ENCODE measurements at places on chromosomes 6 and 20.

GRCh38 chr6:106885679-106886078 lies 88.8 kb downstream of the CD24 start:
- no peak for DNase-seq

DNA sequence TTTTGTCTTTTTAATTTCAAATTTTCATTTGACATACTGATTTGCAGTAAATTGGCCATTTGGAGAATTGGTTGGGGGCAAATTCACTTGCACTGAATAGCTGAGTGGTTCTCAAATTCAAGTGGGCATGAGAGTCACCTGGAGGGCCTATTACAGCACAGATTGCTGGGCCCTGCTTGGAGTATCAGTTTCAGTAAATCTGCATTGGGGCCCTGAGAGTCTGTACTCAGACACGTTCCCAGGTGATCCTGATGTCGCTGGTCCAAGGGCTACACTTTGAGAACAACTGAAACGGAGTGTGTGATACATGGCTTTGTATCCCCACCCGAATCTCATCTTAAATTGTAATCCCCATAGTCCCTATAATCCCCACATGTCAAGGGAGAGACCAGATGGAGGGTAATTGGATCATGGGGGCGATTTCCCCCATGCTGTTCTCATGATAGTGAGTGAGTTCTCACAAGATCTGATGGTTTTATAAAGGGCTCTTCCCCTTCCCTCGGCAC lies 115.9 kb downstream of the KLHL32 start:
- DNase-seq: no peak

DNA sequence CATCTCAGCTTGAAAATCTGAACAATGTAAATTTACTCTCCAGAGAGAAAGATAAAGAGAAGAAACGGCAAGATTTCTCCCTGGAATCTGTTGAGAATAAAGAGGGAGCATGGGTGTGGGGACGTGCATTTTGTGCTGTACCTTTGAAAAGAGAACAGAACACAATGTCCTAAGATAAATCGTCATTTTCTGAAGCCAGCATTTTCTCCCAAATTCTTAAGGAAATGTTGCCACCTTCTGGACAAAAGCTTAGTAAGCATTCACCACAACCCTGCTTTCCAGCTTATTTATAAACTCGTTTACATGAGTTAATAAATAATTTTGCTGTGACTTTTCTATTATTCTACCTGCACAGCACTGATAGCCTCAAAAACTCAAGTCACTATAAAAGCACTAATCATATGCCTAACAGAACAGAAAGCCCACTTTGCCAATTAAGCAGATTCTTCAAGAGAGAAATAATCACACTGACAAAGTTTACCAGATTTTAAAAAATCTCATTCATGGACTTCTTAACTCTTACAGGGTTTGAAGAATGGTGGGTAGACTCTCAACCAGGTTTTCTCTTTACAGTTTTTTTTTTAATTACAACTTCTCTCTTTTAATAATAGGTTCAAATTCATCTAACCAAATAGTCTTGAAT lies 155.8 kb downstream of the MBOAT1 start:
- DNase-seq: no peak

DNA sequence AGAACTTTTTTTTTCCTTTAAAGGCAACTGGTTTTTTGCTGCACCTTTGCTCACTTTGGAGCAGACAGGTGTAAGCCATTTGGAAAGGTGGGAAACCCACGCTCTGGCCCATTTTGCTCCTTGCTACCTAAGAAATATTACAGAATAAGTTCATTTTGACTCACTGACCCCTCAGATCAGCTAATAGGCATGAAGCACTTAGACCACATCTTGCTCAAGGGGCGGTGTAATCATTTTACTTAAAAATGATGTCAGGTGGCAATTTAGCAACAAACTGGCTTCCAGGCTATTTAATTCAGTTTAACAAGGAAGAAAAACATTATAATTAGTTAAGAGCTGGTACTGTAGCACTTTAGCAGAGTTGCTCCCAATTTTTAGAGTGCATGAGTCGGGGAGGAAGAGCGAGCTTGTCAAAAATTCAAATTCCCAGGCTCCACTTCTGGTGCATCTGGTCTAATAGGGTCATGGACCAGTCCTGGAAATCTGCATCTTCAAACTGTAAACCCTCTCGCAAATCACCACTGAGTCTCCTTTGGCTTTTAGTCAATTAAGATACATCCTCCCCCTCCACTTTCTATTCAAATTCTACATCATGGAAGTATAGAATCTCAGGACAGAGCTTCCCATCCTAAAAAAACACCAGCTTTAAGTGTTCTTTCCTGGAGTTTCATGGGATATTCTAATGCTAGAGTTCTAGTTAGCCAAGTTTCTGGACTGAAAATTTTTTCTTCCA lies 38.2 kb downstream of the JAG1 start:
- DNase-seq: no peak

DNA sequence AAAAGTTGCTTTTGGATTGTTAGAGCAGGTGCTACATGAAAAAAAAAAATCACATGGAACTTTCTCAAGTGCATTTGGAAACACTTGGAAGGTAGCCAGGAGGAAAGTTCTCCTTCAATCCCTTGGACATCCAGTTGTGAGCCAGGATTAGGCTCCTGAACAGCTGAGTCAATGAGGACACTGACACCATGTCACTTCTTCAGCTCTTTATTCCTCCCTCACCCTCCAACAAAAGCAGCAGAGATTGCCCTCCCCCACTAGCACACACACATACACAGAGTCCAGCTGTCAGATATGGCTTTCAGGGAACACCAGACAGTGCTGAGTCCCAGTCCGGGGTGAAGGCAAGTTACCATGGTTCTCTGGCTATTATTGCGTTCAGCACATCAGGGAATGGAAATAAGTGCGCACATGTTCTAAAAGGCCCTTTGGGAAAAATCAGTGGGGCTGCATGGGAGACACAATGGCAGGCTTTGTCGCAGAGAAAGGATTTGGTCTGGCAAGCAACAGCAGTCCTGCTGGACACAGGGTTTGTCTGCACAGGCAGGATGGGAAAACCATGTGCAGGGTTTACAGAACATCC lies 124.7 kb upstream of the MARCKS start:
- DNase-seq: no peak

DNA sequence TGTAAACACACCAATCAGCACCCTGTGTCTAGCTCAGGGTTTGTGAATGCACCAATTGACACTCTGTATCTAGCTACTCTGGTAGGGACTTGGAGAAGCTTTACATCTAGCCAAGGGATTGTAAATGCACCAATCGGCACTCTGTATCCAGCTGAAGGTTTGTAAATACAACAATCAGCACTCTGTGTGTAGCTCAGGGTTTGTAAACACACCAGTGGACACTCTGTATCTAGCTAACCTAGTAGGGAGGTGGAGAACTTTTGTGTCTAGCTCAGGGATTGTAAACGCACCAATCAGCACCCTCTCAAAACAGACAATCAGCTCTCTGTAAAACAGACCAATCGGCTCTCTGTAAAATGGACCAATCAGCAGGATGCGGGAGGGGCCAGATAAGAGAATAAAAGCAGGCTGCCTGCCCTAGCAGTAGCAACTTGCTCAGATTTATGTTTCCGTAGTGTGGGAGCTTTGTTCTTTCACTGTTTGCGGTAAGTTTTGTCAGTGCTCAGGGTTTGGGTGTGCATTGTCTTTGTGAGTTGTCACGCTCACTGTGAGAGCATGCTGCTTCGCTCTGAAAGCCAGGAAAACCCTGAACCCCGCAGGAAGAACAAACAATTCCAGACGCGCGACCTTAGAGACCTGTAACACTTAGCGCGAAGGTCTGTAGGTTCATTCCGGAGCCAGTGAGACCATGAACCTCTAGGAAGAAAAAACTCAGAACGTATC lies 37.0 kb downstream of the RIOK1 start:
- DNase-seq: no peak

GRCh38 chr6:127791779-127792528 lies 108.9 kb downstream of the THEMIS start:
- DNase-seq: no peak

DNA sequence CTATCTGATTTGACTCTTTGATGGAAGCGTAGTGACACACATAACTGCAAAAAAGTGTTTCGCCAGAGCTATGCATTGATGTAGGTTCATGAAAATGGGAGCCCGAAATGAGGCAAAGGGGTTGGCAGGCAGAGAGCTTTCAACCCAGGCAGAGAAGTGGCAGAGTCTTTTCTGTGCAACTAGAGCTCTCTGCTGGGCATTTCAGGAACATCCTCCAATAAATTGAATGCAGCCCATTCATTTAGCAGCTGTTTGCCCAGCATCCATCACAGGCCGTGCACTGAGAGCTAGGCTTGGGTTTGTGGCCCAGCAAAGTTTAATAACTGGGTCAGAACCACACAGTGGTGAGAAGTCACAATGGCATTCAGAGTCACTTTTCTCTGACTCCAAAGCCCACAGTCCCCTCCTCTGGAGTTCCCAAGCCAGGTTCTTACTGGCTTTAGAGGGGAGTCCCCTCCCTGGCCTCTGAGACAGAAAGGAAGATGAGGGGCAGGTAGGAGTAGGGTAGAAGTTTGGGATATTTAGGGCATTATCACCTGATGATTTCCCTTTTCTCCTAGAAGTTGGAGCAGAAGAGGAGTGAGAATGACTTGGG lies 31.8 kb upstream of the ELMO2 start:
- DNase-seq: no peak

- DNase-seq: no peak
Observed at GRCh38 chr6:46325561-46326530, 155.1 kb upstream of the ENPP5 start.

DNA sequence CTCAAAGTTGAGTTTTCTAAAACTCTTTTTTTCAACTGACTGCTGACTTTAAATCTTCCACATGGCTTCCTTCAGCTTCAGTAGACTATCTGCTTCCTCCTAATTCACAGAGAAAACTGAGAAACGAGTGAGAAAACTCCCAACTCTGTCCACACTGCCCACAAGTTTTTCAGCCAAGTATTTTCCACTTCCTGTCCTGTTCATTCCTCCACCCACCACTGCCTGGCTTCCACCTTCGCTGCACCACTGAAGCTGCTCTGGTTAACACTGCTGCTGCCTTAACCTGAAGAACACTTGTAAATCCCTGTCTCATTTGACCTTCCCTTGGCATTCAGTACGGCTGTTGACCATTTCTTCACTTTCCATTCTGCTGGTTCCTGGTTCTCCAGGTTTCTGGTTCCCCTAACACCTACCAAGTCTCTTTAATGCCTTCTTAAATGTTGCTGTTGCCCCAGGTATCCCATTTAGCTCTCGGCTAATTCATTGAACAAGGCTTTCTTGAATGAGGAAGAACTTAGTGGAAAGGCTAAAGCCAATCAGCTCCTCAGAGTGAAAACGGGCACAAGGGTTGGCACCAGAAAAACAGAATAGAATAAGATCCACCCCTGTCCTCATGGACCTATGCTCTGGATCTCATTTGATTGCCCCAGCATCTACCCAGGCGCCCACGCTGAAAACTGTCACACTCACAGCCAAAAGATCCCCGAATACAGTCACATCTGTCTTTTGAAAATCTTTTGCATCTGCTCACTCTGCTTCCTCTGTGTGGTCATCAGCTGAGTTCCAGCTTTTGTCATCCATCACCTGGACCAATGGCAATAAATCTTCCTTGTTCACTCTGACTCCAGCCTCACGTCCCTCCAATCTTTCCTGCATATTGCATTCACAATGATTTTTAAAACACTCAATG lies 104.4 kb upstream of the TAB2 start:
- no peak for DNase-seq

GRCh38 chr20:62353289-62354030 lies 13.7 kb downstream of the LAMA5 start:
- no peak for DNase-seq

- no peak for DNase-seq
Observed at GRCh38 chr6:24761193-24761835, 13.4 kb upstream of the GMNN start.

DNA sequence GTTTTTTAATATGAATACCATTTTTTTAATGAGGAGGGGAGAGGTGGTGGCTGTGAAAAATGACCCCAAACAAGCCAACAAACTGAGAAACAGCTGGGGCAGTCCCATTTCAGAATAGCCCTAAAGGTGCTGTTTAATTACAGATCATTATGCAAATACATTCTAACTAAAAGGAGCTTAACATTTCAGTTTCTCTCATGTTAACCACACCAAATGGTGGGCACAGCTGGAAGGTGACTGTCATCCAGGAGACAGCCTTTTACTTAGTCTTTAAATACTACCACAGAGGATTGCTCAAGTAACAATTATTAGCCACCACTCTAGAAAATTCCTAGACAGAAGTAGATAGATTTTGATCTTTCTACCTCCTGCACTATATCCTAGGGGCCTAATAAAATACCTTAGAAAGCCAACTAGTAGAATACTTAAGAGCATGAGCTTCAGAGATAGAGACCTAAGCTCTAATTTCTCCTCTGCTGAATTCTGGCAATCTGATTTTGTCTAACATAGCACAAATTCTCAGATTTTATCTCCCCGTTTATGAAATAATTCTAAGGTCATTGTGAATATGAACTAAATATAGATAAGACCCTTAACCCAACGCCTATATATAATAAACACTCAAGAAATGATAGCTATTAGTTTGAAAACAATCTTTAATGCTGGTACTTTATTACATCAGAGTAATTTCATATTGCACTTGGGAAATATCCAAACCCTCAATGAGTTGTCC lies 615.1 kb upstream of the NRSN1 start:
- no peak for DNase-seq

DNA sequence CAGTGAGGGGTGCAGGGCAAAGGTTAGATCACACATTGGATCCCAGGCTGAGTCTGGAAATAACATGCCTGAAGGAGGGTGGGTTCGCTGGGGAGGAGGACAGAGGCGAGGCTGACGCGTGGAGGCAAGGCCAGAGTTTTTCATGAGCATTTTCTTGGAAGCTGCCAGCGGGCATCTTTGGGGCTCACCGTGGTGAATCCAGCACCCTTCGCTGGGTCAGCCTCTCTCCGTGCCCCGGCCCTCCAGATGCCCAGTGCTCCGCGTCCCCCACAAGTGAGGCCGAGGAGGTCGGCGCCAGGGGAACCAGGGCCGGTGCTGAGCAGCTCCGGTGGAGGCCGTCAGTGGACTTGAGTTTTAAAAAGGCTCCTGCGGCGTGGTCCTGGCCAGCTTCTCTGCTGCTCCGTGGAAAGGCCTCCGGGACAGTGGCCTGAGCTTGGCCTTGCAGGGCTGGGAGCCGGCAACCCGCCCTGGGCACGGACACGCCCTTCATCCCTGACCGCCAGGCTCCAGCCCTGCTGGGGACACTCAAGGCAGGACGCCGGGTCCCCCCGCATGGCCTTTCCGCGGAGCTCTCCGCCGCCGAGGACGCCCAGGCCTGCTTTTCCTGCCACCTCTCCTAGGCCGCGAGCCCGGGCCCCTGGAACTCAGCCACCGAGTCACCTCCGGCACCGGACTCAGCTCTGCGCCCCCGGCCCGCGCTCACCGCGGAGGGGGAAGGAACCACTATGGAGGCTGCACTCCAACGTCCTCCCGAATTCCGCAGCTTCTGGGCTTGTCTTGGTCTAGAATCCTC lies 114.3 kb downstream of the THBS2 start:
- DNase-seq: no peak

GRCh38 chr6:45461486-45461885 lies 83.8 kb upstream of the SUPT3H start:
- no peak for DNase-seq

- no peak for DNase-seq
Observed at GRCh38 chr6:17233531-17233930, 47.6 kb upstream of the RBM24 start.

- no peak for DNase-seq
Observed at GRCh38 chr6:294656-295565, 2.6 kb downstream of the DUSP22 start.

All from activated CD8-positive, alpha-beta memory T cell treated with anti-CD3 and anti-CD28 coated beads for 1 hour (primary cell).